ENCODE measurements at places on chromosomes 4 and X.

DNA sequence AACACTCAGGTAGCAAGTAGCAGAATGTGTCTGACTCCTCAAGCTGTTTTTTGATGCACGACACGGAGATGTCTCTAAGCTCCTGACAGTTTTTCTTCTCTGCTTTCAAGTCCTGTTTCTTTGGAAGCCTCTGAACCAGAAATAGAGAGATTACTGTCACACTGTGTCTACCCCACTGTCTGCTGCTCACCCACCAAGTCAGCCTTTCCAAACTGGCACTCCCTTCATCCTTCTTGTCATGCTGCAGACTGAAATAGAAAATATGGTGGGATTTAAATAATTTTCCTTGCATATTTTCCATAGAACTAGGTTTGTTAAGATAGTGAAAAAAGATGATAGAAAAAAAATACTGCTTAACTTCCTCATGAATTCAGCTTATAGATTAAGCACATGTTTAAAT is 102.5 kb upstream of the SPANXN4 start:
- no peak for DNase-seq

DNA sequence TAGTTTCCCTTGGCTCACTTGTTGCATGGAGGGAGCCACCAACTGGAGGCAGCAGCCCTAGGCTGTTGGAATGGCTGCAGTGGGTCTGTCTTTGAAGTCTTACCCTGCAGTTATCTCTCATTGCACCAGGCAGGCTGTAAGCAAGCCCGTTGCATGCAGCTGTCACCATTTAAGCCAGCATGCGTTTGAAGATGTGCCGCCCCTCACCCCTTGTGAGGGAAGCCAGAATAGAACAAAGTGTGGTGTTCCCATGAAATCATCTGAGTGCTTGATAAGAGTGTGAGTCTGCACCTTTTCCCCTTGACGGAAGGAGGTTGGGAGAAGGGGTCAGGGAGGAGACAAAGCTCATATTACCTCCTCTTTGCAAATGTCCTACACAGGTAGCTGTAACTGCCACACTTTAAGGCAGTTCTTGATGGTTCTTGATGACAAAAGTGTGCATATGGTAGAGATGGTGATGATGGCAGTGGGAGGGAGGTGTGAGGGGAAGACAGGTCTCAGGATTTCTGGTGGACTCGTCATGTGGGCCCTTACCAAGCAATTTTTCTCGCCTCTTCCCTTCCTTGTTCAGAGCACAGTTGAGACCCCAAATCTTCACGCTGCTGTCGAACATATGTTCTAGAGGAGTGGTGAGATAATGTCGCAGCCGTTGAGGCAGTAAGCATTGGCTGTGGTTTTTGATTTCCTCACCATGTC is 191.4 kb upstream of the LEF1 start:
- DNase-seq, result no peak

GRCh38 chr4:99863-100262 is 24.4 kb upstream of the ZNF718 start:
- DNase-seq, result no peak

DNA sequence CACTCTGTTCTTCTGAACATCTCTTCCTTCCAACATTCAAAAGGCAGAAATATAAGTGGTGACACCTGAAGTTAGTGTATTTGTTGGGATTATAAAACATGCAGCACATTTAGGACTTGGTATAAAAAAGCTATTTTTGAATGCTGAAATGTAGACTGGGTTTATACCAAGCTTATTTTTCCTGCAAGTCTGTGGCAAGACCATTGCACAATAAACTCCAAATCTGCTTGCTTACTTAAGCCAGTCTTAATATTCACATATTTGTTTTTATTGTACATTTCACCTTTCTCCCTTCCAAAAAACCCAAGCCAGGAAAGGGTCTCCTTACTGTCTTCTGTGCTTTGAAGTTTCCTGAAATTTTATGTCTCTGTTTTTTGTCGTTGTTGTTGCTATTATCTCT is 63.7 kb downstream of the FHIP1A start:
- no peak for DNase-seq

GRCh38 chrX:151596282-151596681 is 32.8 kb downstream of the PASD1 start:
- DNase-seq, result no peak

GRCh38 chr4:3074846-3075651 is 568 bp downstream of the HTT start:
- no peak for DNase-seq

DNA sequence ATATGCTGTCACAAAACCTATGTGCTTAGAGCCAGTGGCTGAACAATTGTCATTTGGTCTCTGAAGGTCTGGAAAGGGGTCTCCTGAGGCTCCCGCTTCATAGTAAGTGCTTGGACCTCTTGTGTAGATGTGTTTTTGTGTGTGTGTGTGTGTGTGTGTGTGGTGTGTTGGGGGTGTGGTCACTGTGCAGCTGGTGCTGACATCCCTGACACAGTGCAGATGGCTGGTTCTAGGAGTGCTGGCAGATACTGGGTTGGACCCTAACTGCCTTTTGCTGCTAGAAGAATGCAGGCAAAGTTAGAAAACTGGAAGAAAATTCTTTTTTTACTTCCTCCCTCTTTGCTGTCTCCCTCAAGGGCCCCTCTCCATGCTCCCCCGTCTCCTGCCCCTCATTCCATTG is 1872.6 kb downstream of the ARAP2 start:
- no peak for DNase-seq

- no peak for DNase-seq
Observed at GRCh38 chr4:38664706-38665401, 855 bp downstream of the KLF3 start.

DNA sequence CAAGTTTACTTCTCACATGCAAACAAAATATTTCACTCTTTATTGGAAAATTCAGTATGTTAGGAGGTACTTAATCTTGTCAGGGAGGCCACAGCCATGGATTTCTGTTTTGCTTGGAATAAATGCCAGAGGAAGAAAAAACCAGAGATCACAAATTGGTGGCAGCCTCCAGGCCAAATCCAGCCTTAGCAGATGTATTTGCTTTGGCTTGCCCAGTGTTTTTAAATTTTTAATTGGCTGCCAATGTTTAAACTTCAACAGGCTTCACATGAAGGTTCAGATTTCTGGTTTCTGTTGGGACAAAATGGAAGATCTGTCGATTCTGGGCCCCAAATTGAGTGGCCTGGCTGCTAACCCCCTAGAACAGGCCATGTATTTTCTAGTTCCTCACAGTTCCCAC is 19.2 kb downstream of the YY2 start:
- DNase-seq, result no peak

- DNase-seq, result peak; percentile 64
Observed at GRCh38 chrX:1542994-1543725, 6.2 kb upstream of the P2RY8 start.

- no peak for DNase-seq
Observed at GRCh38 chr4:34181311-34181841, 2062.9 kb downstream of the ARAP2 start.

GRCh38 chr4:137693641-137694040 is 161.3 kb upstream of the PCDH18 start:
- DNase-seq, result no peak

DNA sequence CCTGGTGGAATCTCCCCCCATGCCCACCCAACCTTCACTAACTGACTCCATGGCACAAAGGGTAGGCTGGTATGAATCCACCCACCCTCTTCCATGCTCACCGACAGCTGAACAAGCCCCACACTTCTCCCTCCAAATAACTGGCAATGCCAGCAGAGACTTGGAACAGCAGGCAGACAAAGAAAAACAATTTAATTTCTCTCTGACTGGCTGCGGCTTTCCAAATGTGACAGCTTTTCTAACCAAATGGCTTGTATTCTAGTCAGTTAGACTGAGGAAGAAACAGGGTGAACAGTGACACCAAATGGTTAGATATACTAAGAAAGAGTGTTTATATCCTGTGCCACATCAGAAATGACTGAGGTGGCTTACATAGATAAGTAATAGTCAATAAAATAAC is 199.3 kb upstream of the ADAMTS3 start:
- no peak for DNase-seq

DNA sequence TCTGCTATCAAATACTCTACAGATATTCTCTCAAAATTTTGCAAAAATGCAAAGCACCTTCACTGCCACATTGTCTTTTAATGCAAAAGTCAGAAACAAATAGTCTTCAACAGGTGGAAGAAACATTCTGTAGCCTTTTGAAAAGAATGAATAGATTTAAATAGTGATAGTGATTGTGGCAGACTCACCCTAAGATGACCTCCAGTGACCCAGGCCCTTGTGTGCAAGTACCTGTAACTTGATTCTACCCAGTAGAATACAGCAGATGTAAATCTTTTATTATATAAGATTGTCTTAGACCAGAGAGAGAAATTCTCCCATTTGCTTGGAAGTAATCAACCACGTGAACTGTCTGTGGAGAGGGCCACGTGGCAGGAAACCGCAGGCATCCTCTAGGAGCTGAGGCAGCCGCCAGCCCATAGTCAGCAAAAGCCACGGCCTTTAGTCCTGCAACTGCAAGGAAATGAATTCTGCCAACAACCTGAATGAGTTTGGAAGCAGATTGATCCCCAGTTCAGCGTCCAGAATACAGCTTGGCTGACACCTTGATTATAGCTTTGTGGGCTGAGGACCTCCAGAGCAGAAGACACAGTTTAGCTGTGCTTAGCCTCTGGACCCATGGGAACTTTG is 272.5 kb downstream of the ARHGAP10 start:
- DNase-seq, result no peak

GRCh38 chr4:105741548-105741947 is 33.0 kb downstream of the GSTCD start:
- no peak for DNase-seq

DNA sequence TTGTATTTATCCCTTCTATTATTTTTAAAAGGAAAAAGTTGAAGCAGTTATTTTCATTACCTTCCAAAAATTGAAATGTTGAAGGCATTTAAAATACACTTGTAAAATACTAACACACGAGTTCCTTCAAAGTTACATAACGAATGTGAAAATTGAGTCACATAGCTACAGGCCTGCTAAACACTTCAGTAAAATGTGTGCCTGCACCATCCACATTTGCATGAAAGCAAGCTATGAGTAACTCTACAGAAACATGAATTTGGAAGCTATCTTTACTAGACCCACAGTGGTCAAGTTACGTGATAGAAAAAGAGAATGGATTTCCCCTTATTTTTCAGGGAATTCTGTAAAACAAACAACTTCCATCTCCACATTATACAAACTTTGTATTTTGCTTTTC is 1148.8 kb upstream of the PCDH7 start:
- DNase-seq, result no peak

- peak; percentile 79 for DNase-seq
Observed at GRCh38 chrX:47174846-47175587, 18.6 kb upstream of the UBA1 start.

- no peak for DNase-seq
Observed at GRCh38 chr4:186790630-186791029, 67.0 kb upstream of the FAT1 start.

DNA sequence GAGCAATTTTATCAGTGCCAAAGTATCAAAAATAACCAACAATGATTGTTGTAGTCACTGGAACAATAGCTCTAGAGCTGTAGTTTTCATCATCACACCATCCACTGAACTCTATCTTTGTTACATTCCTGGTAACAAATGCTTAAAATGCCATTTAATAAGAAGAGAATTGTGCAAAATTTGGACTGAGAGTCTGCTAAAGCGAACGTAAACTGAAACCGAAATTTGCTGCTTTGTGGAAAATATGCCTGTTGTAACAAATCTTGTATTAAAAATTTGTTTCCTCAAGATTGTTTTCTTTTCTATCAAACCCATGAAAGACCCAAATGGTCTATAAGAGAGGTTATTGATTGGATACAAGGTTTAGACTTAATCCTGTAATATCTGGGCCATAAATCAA is 109.3 kb upstream of the TECRL start:
- no peak for DNase-seq

GRCh38 chrX:12978205-12979025 is 3.5 kb downstream of the TMSB4X start:
- no peak for DNase-seq

DNA sequence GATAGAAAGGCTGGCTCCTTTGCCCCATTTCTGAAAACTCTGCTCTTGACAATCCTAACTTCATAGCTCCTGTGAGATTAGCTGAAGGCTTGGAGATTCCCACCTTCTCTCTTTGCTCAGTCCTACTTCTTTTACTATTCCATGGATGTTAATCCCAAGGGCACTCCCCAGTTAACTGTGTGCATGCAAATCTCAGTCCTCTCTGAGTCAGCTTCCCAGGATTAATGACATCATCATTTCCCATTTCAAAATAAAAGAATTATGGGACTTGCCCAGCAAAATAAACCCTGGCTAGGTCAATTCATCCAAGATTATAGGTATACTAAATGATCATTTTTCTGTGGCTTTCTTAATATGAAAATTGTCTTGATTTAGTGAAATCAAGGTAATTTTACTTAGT is 328.6 kb upstream of the NR3C2 start:
- no peak for DNase-seq

DNA sequence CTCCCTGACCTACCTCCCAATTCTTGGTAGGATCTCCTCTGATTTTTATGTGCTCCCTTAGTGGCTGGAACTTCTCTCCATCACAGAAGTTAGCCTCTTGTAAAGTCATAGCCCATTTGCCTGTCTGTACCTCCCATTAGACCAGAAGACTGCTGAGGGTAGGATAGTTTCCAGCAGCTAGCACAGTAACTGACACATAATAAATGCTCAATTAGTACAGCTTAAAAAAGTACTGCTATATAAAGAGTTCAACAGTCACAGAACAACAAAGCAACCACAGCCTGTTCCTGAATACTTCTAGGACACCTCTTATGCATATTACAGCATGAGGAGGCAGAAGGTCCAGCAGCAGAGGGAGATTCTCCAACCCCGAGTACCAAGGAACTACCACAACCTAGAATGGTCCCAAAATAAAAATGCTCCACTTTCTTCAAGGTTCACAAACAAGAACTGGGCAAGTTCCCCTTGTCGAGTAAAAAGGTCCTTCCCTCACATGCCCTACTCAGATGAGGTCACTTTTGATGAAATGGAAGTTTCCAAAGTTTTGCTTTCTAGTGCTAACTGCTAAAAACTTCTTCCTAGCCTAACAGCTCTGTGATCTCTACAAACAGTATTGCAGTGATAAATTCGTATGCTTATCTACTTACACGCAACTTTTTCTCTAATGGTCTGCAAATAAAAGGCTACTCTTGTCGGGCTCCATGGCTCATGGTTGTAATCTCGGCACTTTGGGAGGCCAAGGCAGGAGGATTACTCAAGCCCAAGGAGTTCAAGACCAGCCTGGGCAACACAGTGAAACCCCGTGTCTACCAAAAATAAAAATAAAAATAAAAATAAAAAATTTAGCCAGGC is 12.8 kb downstream of the MECP2 start:
- no peak for DNase-seq

GRCh38 chr4:54643172-54643571 is 14.6 kb upstream of the KIT start:
- no peak for DNase-seq

GRCh38 chr4:32158961-32159360 is 1438.8 kb downstream of the PCDH7 start:
- no peak for DNase-seq

DNA sequence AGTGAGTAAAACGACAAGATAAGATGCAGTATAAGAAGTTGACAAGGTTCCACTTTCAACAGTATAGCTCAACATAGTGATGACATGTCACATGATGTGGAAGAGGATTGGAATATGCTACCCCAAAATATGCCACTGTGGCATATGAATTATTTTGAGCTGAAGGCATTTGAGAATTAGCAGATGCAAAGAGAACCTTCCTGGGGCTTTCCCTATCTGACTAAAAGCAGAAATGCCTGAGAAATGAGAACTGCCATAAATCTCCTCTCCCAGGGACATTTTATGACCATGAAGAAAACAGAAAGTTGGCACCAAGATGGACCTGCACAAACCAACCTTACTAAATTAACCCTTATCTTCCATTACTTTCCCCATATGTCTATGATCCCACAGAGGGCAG is 24.8 kb downstream of the CDKN2AIP start:
- DNase-seq, result no peak
